Activated naive CD4-positive, alpha-beta T cell treated with anti-CD3 and anti-CD28 coated beads for 36 hours (primary cell): ENCODE measurements at places on chromosomes 3 and 15.

GRCh38 chr3:113064183-113064582 lies 73.4 kb downstream of the GTPBP8 start:
- DNase-seq: no peak

DNA sequence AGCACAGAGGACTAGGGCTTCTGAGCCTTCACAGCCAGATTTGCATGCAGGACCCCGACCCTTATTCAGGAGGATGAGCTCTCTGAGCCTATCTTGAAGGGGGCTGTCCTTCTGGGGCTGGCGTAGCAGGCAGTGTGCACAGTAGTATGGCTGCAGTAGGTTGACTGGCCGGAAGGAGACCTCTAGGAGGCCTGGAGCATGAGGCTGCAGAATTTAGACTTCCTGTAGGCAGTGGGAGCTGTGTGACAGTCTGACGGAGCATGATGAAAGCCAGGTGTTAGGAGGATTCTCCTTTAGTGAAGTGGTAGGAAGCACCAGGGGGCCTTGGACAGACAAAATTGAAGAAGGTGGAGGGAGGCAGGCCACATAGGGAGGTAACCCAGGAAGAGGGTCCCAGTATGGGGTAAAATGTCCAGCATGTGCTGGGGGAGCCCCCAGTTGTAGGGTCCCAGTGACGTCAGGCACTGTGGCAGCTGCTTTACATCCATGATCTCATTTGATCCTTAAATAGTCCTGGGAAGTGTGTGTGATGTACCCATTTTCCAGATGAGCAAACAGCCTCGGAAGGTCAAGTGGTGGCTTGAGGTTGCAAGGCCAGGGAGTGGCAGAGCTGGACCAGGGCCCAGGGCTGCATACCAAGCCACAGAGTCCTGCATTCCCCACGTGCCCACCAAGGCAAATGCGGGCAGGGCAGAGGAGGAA lies 36.1 kb downstream of the SPSB4 start:
- DNase-seq: no peak

- DNase-seq: peak; percentile 59
These were observed 539.0 kb downstream of the FGF12 start for GRCh38 chr3:192188218-192188835.

- DNase-seq: no peak
These were observed 44.8 kb downstream of the MAP2K5 start for GRCh38 chr15:67587331-67587730.

GRCh38 chr3:123283657-123284398 lies 82.1 kb downstream of the SEC22A start:
- no peak for DNase-seq

DNA sequence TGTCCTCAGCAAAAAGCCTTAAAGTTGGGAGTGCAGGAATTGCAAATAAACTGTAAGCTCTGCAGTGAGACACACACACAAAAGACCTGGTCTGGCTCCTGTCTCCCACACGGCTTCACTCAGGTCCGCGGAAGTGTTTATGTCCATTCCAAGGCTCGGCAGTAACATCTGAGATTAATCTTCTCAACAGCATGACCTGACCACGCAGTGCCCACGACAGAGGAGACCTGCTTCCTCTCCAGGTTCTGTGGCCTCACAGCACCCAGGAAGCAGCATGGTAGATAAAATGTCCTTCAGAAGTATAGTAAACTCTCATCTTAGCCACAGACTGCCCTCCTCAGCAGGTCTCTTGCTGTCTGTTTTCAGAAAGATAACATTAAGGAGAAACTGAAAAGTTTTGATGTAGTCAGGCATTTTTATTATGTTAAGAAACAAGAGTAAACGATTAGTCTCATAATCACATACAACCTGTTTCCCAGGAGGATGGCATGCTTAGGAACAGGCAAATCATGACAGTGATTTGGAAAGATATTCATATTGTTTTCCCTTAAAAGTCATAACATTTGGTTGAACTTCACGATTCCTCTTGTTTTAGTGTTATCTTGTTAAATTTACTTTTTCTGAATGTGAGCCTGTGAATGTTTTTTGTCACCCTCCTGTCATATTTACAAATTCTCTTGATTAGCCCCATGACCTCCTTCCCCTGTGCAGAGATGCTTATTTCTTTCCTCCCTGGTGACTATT lies 34.6 kb downstream of the CD200R1L start:
- no peak for DNase-seq

GRCh38 chr3:122298239-122298638 lies 26.8 kb upstream of the CSTA start:
- peak; percentile 26 for DNase-seq

- DNase-seq: no peak
These were observed 130.4 kb upstream of the SLC7A14 start for GRCh38 chr3:170716172-170716805.

DNA sequence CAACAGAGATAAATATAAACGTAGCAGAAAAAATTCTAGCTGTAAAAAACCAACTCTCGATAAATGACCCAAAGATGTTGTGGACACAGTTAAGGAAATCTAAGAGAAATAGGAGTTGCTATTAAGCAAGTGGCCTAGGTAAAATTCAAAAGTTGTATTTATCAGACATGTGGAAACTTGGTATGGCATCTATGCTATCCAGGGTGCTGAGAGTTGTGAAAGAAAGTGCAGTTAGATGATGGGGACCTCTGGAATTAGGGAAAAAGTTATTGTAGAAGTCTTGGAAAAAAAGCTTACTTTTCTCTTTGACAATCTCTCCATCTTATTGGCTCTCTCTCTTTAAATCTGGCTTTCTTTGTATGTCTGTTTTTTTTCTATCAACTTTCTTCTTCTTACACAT lies 1090.9 kb downstream of the TBL1XR1 start:
- no peak for DNase-seq

- peak; percentile 78 for DNase-seq
These were observed 2.9 kb downstream of the GNAT1 start for GRCh38 chr3:50194128-50194902.

DNA sequence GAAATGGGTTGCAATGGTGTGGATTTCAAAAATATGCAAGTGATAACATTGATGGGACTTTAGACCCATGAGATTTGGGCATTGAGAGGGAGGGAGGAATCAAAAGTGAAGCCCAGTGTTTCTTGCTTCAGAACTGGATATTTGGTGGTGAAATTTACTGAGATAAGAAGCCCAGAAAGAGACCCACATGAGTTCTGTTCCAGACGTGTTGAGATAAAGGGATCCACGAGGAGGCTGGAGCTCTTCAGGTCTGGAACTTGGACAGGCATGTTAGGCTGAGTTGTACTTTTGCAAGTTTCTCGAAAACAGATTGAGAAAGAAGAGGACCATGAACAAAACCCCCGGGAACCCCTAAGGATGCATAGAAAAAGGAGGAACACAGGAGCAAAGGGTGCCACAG lies 290.2 kb downstream of the MEX3B start:
- no peak for DNase-seq

DNA sequence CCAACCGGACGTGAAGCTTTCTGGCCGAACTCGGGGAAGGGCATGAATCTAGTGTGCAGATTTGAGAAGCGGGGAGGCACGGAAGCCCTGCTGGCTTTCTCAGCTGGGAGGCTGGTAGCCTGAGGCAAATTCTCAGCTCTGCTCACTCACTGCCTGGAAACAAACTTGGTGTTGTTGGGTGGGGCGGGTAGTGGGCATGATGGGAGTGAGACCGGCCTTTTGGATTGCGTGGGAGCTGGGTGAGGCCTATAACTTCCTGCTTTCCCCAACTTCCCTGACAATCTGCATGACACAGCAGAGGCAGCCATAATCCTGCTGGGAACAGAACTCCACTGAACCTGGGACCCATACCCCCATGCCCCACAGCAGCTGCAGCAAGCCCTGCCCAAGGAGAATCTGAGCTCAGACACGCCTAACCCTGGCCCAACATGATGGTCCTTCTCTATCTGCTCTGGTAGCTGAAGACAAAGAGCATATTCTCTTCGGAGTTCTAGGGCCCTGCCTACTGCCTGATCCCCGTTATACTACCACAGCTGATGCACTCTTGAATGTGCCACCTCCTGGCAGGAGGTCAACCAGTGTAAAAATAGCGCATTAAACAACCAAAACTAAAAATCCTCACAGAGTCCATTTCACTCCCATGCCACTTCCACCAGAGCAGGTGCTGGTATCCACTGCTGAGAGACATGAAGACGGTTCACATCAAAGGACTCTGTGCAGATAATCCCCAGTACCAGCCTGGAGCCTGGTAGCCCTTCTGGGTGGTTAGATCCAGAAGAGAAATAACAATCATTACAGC lies 44.7 kb downstream of the CEP70 start:
- DNase-seq: no peak

DNA sequence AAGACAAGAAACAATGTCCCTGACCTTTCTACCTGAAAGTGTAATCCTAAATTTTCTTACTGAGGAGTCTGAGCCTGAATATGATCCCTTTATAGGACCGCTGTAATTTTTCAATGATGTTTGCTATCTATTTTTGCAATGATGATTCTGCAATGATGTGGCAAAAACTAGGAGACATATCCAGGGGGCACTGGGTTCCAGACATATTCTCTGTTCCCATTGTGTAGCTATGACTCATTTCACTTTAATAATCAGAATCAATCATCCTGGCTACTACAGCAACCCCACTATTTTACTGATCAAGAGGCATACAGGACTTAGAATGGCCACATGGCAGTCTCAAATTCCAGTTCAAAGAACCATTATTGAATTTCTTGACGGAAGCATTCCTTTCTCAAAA lies 85.9 kb downstream of the AQR start:
- DNase-seq: no peak

- no peak for DNase-seq
These were observed 133.2 kb downstream of the SLC25A26 start for GRCh38 chr3:66354001-66354400.

DNA sequence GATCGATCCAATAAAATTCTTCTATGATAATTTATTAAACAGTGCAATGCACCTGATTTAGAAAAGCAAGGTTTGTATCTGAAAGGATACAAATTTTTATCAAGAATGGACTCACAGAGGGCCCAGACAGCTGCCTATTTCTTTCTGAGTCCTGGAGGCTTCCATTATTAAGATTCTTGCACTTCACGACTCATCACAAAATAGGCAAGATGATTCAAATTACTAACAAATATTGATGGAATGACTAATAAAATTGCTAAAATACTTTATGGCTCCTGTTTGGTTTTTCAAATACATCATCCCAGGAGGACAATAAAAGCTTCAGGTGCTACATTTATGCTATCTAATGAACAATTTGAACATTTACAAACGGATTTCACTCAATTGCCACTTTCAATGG lies 483.0 kb upstream of the AGTR1 start:
- DNase-seq: no peak

DNA sequence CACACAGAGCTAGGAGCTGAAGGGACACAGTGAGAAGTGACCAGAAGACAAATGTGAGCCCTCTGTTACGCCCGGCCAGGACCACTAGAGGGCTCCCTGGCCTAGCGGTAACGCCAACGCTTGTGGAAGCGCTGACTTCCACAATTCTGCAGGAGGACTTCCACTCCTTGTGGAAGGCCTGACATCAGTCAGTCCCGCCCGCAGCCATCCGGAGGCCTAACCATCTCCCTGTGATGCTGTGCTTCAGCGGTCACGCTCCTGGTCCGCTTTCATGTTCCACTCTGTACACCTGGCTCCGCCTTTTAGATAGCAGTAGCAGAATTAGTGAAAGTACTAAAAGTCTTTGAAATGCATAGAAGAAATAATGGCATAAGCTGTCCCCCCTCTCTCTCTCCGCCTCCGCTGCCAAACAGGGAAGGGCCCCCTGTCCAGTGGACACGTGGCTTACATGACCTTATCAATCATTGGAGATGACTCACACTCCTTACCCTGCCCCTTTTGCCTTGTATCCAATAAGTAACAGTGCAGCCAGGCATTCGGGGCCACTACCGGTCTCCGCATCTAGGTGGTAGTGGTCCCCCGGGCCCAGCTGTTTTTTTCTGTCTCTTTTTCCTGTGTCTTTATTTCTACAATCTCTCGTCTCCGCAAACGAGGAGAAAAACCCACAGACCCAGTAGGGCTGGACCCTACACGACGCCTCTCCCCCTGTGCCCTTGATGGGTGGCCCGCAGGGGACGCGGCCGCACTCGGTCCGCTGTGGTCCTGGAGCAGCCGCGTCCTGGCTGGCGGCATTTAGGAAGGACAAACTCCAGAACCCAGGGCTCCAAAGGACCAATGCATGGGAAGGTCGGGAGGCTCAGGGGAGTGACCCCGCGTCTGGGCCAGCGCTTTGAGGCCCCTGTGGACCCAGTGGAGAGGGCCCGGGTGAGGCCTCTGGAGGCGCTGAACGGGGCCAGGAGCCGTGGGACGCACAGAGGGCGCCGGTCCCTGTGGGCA lies 27.0 kb upstream of the RPL32 start:
- DNase-seq: peak; percentile 71

DNA sequence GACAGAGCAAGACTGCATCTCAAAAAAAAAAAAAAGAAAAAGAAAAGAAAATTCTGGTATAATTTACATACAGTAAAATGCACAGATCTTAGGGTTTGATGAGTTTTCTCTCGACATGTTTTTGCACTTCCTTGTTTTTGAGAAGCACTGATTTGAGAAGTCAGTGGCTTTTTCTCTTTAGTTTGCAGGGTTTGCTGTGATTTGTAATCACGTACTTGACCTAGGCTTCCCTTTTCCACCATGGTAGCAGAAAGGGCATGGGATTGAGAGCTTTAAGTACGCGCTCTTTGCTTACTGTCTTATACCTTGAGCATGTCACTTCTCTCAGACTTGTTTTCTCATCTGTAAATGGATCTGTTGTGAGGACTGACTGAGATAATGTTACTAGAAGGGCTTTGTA lies 4.1 kb downstream of the VHL start:
- DNase-seq: no peak

DNA sequence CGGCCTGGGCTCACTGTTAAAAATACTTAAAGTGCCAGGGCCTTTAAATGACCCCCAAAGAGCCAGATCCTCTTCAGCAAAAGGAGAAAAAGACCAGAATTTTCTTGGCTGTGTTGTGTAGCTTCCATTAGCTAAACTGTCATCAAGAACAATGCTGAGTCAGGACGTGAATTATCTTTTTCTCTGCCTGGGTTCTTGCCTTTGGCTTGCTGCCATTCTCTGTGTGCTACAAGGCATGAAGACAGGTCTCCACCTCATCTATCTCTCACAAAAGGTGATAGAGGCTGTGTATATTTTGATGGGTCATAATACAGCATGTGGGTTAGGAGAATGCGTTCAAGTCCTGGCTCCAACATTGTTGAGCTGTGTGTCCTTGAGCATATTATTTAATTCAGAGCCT lies 52.4 kb upstream of the SELENOK start:
- DNase-seq: no peak

GRCh38 chr15:66996094-66996493 lies 69.3 kb upstream of the SMAD3 start:
- no peak for DNase-seq

GRCh38 chr3:32175607-32176197 lies 62.8 kb upstream of the CMTM8 start:
- peak; percentile 75 for DNase-seq
